ENCODE measurements at places on chromosomes 3 and 15.

GRCh38 chr3:21662403-21662802 lies 88.6 kb downstream of the ZNF385D start:
- no peak for DNase-seq

- no peak for DNase-seq
Observed at GRCh38 chr3:112027826-112028225, 6.7 kb upstream of the TMPRSS7 start.

- DNase-seq, result no peak
Observed at GRCh38 chr15:47742334-47742733, 25.0 kb downstream of the SEMA6D start.

- DNase-seq, result no peak
Observed at GRCh38 chr3:169348929-169349621, 314.4 kb downstream of the MECOM start.

GRCh38 chr3:79200456-79200855 lies 567.3 kb downstream of the ROBO1 start:
- no peak for DNase-seq

DNA sequence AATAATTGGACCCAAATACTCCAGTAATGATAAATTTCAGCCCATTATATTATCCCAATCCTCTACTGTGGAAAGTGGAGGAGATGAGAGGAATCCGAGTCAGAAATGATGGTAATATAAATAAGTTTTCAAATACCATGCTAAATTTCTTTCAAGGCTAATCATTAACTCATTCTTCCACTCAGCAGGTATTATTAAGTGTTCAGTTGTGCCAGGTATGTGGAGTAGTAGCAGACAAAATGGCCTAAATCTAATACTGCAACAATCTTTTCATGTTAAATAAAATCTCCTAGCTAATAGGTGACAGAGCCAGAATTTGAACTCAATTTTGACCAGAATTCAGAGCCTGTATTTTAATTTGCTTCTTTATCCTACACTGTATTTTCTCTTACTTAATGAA lies 538.6 kb upstream of the ROBO2 start:
- no peak for DNase-seq

DNA sequence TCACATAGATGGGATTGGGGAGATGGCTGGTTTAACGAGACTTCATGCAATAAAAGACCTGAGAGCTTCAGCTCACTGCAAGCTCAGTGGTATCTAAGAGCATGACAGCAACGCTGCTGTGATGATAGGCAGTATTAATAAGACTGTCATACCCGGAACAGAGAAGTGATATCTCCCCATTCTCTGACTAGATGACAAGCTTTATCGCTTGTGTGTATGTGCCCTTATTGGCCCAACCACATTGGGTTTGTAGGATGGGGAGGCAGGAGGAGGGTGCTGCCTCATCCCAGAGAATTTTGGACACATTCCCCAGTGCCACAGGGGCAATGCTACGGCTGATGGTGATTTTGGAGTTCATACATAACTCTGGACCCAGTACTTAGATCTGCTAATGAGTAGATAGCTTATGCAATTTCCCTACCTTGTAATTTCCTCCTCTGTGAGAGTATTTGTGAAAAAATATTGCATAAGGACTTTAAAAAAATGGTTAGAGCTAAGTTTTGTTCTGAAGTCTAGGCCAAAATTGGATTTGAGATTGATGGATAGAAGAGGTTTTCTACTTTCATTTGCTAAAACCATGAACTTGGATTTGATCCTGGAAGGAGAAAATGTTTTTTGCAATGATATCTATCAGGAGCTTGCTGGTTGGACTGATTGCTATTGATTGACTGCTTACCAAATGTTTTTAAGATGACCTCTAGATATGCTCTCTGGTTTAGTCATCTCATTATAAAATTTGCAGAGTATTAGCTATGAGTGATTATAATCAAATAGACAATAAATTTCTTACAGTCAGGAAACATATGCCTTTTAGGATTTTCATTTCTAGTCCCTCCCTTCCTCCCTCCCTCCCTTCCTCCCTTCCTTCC lies 14.0 kb upstream of the TMEM212 start:
- no peak for DNase-seq

DNA sequence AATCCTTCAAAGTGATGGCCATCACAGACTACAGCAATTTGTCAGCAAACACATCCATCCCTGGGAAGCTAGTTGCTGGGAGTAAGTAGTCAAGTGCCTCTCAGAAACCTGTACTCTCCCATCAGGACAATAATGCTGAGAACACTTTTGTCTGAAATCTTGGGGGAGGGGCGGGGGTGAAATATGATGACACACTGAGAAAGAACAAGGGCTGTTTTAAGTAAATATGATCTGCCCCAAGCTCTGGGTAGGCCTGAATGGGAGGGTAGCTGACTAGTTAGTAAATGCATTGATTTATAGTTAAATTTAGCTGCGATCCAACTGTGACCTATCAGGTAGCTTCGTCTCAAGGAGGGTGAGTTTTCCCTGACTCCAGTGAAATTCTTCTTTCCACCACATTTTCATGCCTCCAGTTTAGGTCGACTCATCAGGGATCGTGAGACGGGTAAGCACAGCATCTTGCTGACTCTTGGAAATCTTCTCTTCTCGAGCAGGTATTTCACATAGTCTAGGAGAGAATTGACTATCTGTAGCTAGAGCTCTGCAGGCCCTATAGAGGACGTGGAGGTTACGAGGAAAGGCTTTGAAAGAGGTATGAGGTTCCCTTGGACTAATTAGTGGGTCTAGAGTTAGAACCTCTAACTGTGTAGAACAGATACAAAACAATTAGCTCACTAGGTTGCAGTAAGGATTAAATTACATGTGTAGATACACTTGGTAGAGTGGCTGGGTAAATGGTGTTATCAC lies 213.4 kb upstream of the SLC2A2 start:
- DNase-seq, result no peak

GRCh38 chr15:81160312-81161159 lies 26.5 kb downstream of the CFAP161 start:
- no peak for DNase-seq

GRCh38 chr3:21543380-21544075 lies 207.5 kb downstream of the ZNF385D start:
- no peak for DNase-seq

DNA sequence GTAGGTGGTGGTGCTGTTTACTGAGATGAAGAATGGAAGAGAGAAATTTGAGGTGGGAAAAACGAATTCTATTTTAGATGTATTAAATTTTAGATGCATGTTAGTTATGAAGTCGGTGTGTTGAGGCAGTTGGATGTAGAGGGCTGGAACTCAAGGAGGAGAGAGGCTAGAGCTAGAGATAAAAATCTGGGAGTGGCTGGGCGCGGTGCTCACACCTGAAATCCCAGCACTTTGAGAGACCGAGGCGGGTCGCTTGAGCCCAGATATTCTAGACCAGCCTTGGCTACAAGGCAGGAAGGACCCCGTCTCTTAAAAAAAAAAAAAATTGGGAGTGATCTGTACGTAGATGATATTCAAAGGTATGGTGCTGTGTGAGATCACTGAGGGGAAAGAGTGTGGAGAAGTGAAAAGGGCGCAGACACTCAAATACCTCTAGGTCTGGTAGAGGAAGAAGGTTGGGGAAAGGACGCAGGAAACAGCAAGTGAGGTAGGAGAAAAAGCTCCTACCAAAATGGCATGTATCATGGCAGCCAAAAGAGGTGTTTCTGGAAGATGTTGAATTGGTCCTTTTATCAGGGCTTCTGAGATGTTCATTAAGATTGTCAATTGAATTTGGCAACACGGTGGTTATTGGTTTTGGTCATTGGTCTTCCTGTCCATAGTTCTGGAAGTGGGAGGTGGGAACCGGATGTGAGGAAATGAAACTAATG lies 1.8 kb downstream of the YEATS2 start:
- peak; percentile 35 for DNase-seq

- DNase-seq, result no peak
Observed at GRCh38 chr3:17166369-17166768, 281.6 kb downstream of the PLCL2 start.

GRCh38 chr15:25177955-25178801 lies 223.4 kb downstream of the SNRPN start:
- DNase-seq, result no peak

GRCh38 chr3:64796607-64797399 lies 109.0 kb upstream of the ADAMTS9 start:
- no peak for DNase-seq

DNA sequence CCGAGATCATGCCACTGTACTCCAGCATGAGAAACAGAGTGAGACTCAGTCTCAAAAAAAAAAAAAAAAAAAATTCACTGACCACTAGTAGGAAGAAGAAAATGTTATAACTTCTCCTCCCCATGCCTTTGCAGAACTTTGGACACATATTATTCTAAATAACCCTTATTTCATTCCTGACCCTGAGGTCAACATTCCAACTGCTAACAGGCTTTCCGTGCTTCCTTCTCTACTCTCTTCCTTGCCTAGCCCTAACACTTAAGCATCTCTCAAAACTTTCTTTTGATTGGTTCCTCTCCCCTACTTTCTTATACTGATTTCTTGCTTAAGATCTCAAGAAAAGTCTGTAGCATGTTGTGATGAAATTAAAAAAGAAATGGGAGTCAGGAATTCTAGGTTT lies 146.8 kb downstream of the MEX3B start:
- DNase-seq, result no peak

DNA sequence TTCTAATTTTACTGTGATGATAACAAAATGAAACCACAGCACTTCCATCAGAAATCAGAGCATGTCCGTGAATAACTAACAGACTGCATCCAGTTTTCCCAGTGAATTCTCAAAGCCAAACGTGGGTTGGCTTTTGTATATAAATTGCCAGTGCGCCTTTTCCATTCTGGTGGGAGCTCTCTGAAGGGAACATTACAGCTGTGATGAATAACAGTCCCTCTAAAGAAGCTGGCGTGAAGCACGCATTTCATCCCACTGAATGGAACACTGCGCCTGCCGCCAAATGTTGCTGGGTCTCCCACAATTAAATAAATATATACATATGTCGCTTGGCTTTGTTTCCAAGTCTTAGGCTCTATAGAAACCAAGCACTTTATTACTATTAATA lies 113.0 kb upstream of the PFN2 start:
- no peak for DNase-seq

GRCh38 chr3:174002543-174002942 lies 605.0 kb downstream of the NLGN1 start:
- no peak for DNase-seq

- no peak for DNase-seq
Observed at GRCh38 chr3:122391681-122392446, 7.9 kb downstream of the FAM162A start.

DNA sequence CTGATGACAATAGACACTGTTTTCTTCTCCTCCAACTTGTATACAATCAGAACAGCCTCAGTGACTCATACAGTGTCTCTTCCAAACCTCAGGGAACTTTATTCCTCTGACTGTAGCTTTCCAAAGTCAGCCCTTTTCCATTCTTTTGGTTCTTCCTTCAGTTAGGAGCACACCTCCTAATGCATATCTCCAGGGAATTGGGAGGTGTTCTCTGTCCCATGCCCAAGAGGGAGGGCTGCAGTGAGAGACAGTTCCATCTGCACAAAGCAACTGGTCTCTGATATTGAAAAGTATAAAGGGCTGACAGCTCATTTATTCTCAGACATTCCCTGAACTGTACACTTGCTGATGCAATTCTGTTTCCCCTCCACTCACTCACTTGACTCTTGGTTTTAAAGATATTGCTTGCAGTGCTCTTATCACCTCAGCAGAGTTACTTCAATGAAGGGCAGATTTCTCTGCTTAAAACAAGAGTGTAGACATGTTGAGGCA lies 337.8 kb upstream of the TBC1D5 start:
- no peak for DNase-seq

GRCh38 chr3:89698208-89698830 lies 590.9 kb downstream of the EPHA3 start:
- no peak for DNase-seq

- peak; percentile 20 for DNase-seq
Observed at GRCh38 chr15:25439369-25439836, 579 bp upstream of the UBE3A start.
